ENCODE measurements at places on chromosomes 5 and 9.

DNA sequence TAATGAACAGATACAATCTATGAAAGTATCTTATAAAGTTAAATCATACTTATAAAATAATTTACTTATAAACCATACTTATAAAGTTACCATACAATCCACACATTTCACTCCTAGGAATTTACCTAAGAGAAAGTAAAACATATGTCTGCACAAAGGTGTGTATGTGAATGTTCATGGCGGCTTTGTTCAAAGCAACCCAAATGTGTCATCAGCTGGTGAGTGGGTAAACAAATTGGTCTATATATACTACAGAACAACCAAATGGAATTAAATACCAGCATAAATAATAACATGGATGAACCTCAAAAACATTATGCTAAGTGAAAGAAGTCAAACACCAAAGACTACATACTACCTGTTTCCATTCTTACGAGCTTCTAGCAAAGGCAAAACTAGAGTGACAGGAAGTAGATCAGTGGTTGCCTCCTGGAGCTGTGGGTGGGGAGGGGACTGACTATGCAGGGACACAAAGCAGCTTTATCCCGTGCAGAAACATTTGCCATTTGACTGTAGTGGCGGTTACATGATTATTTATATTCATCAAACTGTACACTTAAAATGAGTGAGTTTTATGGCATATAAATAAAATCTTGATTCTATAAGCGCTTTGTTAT is 10.6 kb downstream of the TRAF1 start:
- DNase-seq: no peak

DNA sequence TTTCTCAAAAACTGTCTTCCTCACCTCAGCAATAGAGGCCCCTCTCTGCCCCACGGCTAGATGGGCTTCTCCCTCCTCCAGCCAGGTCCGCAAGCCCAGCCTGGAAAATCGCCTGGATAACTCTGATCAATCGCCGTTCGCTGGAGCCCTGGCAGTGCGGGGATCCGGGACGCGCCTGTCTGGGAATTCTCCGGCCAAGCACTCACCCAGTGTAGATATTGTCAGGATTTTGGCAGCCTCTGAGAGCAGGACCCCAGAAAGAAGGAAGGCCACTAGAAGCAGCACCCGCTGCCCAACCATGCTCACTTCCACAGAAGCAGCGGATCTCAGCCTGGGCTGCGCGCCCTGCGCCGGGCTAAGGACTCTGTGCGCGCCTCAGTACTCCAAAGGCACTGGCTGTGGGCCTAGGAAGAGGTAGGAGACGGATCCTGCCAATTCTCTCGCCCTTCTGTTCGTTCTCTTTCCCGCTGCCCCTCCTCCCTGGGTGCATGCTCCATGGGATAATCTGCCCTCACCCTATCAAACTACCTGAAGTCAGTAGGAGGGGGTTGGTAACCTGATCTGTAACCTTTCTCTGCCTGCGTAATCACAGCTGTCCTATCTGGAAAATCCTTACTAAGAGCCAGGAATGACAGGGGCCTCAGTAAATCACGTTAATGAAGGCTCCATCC is at the start of gene UGT3A1:
TSS of gene UGT3A1 (minus strand) at position 450 of the 671 bp plus-strand sequence. CDS start at position 300, 150 bp downstream.
- no peak for DNase-seq

GRCh38 chr5:78751872-78752271 is 103.3 kb upstream of the LHFPL2 start:
- DNase-seq: no peak

GRCh38 chr5:53369681-53370080 is 110.7 kb upstream of the FST start:
- no peak for DNase-seq

GRCh38 chr5:35881758-35882157 is 25.1 kb downstream of the IL7R start:
- no peak for DNase-seq

- no peak for DNase-seq
Measured at GRCh38 chr5:18102733-18103132, 468.5 kb downstream of the TAF11L14 start.

- no peak for DNase-seq
Measured at GRCh38 chr5:148861088-148861487, 34.7 kb downstream of the ADRB2 start.

- DNase-seq: no peak
Measured at GRCh38 chr5:112737070-112737462, 619 bp upstream of the APC start.

DNA sequence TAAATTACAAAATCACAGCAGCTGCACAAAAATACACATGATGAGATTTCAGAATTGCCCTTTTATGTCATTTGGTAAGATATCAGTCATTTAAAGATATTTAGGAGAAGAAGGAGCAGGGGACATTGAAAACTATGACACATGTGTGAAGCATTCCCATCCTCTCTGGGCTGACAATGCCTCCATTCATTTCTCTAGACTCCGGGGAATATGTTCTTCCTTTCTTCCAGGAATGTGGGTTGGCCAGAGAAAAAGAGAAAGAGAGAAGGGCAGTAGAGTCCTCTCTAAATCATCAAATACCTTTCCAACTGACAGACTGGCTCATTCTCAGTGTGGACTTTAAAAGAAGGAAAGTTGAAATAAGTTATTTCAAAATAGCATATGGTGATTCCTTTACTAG is 205.6 kb upstream of the ADAMTSL1 start:
- peak; percentile 35 for DNase-seq

DNA sequence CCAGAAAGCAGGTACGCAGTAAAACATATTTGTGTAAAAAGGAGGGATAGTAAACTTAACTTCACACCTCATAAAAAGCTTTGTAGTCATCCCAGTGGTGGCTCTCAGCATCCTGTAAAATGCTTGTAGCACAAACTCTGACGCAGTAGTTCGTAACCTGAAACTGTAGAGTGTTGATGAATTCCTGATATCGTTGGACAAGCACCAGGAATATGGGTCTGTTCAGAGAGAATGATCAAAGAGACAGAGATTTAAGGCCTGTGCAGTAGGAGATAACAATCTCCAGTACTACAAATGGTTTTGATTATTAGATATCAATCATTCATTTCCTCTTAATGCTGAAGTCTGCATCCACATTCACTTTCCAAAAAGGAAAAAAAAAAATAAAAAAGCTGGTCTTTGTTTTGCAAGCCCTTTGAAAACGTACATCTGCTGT is 148.5 kb downstream of the KIAA0825 start:
- no peak for DNase-seq

DNA sequence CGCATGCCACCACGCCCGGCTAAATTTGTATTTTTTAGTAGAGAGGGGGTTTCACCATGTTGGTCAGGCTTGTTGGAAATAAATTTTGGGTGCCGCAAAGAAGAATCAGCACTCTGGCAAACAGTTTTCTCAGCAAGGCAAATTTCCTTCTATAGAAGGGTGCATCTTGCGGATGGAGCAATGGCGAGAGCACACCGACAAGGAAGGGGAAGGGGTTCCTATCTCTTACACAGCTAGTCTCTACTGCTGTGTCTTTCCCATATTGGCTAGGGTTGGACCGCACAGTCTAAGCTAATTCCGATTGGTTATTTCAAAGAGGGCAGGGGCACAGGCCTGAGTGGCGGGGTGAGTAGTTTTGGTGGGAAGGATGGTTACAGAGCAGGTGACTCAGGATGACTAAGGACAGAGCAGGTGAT is 707 bp downstream of the GTF3C5 start:
- peak; percentile 13 for DNase-seq

GRCh38 chr5:50962934-50963872 is 296.8 kb downstream of the PARP8 start:
- peak; percentile 38 for DNase-seq

DNA sequence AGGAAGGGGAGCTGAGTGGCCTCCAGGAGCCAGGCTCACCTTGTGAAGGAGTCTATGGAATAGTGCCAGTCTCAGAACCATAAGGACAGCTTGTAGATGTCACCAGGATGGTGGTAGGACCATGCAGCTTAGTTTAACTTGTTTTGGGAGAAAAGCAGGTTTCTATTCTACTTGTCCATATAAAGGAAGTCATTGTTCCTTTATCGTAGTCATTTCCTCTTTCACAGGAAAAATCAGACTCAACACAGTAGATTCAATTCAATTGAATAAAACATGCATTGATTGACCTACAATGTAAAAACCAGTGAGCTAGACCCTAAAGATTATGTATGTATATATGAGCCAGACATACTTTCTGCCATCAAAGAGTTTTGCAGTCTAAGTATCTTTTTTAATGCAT is 53.3 kb downstream of the MEGF10 start:
- DNase-seq: no peak

- no peak for DNase-seq
Measured at GRCh38 chr5:11700391-11700790, 203.9 kb downstream of the CTNND2 start.

DNA sequence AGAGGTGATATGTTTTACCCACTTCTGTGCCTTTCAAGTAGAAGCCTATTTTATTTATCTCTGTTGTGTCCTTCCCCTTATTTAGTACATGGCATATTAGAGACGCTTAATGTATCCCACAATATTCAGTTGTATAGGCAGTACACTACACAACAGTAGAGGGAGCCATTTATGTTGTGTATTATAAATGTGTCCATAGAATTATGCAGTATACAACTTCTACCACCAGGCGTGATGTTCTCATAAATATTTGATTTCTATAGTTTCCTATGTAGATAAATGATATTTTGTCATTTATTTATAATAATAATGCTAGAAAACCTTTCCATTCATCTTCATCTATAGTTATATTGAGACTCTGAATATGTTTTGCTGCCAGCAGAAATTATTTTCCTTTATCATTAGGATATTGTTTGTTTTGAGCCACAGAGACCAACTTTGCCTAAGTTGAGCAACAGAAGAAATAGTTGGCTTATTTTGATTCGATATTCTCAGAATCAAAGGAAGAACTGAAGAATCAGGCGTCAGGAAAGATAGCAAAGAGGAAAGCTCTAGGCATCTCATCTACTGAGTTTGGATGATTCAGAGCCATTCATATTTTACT is 81.7 kb downstream of the ADAMTS19 start:
- DNase-seq: peak; percentile 66

GRCh38 chr9:129597355-129598088 is 23.4 kb downstream of the C9orf50 start:
- peak; percentile 33 for DNase-seq

DNA sequence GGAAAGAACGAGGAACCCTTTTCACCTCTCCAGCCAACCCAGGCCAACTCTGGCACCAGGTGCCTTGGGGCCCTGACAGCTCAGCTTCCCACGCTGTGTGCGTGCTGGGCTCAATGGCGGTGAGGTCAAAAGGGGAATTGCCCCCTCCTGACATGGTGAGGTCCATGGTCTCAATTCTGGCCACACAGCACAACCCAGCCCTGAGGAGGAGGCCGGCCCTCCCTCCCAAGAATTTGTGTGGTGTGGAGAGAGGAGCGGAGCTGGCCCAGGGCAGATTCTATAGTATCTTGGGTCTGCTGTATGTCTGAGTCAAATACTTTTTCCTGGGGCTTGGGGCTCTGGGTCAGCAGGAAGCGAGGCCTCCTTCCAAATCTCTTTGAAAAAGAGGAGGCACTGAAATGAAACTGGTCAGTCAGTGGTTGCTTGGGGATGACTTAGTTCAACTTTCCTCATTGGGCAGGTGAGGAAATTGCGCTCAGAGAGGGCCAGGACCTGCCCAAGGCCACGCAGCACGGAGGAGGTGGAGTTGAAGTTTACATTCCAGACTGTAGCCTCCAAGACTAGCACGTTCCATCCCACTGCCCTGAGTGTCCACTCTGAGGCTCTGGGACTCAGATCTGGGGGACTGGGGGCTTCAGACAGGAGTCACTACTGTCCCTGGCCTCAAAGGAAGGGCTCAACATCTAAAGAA is 15.6 kb downstream of the COL27A1 start:
- DNase-seq: no peak

DNA sequence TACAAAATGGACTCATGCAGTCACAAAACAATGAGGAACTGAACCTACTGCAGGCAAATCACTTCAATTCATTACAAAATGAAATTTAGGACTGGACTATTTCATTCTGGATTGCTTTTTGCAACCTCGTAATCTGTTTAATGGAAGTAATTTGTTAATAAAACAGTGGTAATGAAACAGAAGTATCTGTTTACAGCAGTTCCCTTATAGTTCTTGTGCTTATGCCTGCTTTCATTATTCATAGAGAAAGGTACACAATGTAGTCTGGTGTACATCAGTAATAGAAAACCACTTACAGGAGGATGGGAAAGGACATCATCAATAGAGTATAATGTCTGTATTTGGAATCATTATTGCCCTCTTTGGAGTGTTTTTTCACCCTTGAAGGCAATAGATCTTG is 389.2 kb upstream of the NUDT12 start:
- DNase-seq: no peak

DNA sequence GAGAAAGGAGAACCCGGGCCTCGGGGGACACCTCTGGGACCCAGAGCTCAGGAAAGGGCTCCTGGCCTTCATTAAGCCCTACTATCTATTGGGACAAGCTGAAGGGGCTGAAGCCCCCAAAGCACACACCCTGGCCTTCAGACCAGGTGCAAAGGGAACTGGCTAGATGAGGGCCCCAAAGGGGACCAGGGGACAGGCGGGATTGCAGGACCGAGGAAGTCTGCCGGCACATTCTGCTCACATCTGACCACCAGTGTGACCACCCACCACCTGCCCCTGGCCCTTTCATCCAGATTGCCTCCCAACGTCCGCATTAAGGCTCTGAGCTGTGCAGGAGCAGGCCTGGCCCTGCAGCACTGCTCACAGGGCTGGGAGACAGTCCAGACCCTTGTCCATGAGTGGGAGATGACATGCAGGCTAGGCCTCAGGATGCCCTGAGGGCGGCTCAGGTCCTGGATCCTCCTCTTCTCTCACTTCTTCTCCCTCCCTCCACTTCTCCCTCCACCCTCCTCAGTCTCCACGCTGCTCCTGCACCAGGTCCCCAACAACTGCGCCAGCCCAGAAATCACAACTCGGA is 19.2 kb downstream of the PSD2 start:
- no peak for DNase-seq

DNA sequence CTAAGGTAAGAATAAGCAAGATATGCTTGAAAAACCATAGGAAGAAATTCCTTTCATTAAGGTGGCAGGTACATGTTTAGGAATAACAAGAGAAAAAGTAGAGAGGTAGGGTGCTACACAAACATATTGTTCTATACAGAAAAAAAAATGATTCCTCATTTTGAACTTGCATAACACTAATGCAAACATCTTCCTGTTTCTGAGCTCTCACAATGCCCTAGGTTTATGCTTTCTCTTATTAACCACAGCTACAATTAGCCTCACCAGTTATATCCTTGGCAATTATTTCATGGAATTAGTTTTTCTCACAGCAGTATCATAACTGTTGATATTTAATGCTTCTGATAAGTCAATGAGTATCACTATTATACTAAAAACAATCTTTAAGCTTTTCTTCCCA is 20.7 kb downstream of the CEMIP2 start:
- DNase-seq: no peak

All from bronchial epithelial cell (primary cell).